Colonic mucosa (tissue), 4 donors: ENCODE measurements at places on chromosomes 7 and 10.

DNA sequence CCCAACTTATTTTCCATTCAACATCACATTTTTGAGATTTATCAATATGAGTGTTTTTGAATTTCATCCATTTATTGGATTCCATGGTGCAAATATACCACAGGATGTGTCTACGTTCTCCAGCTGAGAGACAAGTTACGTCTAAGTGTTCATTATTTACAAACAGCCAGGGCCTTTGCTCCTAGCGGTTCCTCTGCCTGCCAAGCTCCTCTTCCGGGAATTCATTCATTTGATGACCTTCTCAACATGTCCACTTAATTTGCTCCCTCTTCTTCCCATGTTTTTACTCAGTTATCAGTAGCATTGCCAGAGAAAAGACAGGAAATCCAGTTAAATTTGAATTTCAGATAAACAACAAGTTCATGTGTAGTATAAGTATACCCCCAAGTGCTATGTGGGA lies 321.7 kb downstream of the PRPF18 start:
- DNase-seq, result no peak

DNA sequence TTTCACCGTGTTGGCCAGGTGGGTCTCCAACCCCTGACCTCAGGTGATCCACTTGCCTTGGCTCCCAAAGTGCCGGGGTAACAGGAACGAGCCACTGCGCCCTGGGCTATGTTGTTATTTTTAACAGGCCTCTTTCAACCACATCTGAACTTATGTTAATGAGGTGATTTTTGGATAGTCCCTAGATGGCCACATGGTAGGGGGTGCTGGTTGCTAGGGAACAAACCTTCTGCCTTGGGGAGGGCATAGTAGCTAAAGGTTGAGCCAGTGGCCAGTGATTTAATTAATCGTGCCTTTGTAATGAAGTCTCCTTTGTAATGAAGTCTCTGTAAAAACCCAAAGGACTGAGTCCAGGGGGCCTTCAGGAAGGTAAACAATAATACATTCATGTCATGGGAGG lies 9.1 kb downstream of the COMTD1 start:
- DNase-seq, result no peak

- DNase-seq, result no peak
Measured at GRCh38 chr7:115499956-115500355, 530.6 kb downstream of the TFEC start.

- DNase-seq, result no peak
Measured at GRCh38 chr7:146902728-146903127, 786.1 kb downstream of the CNTNAP2 start.

- DNase-seq, result no peak
Measured at GRCh38 chr7:111089822-111090426, 1.0 kb upstream of the LRRN3 start.

DNA sequence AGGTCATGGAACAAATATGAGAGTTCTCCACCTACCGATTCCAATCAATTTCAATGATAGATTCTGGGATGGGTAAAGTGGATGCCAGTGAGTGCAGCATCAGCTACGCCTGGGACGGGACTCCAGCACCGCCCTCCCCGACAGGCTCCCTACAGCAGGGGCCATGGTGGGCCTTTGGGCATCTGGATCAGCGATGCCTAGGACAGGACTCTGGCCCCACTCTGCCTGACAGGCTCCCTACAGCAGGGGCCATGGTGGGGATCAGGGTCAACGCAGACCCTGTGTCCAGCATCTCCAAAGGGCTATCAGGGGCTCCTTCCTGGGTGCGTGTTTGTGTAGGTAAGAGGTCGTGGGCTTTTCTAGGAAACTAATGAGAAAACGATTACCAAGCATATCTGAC lies 111.2 kb upstream of the TCERG1L start:
- no peak for DNase-seq

DNA sequence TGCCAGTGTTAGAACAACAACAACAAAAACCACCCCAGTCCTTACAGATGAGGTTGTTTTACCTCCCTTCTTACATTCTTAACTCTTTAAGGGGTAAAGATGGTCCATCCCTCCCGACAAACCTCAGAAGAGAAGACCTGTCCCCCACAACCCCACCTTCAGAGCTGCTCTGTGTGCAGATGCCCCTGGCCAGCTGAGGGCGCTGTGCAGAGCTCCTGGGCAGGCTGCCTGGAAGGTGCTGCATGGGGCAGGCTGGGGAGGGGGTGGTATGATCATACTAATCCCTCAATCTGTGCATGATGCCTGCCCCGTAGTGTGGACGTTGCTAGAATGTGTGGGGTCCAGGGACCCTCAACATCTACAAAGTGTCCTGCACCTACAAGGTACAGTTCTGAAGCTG lies 387.1 kb downstream of the INHBA start:
- no peak for DNase-seq

DNA sequence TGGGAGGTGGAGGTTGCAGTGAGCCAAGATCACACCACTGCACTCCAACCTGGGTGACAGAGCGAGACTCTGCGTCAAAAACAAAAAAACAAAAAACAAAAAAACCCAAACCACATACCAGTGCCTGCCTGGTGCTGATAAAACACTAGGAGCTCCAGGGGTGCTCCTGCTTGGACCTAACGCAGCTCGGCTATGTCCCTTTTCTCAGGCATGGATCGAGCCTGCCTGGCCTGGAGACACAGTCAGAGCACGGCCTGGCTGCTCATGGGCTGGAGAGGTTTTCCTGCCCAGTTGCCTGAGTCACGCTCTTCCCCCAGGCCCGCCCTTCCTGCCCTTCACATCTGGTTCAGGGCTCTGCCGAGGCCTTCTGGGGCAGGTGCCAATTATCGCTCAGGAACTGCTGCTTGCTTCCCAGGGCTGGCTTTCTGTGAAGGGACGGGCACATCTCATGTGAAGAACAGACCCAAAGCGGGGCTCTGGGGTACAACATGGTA lies 12.6 kb upstream of the NPFFR1 start:
- peak; percentile 59 for DNase-seq

DNA sequence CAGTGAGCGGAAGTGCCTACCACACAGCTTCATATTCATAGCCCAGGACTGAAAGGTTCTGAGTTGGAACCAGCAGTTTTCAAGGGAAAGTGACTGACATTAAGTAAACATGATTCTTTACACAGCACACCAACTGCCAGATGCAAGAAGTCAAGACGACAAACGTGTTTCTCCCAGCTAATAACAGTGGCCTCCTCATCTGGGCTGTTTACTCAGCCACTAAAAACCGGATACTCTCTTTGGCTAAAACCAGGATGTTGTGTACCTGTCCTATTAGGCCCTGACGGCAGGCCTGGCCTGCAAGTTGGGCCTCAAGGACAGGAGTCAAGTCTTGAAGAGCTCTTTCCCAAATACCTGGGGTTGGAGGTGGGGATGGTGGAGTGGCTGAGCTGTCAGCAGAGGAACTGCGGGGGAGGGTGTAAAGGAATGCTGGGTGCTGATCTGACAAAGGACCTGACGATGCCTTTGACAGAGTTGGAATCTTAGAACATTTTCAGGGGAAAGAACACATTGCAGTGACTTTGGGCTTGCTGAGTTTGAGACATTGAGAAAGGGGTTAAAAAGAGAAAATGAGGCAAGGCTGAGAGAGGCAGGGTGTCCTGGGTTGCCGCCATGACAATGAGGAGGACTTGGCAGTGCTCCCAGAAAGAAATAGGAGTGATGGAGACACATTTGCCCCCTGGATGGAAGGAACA lies 57.7 kb downstream of the STEAP1B start:
- no peak for DNase-seq

GRCh38 chr10:1309617-1310270 lies 253.6 kb downstream of the WDR37 start:
- DNase-seq, result no peak

DNA sequence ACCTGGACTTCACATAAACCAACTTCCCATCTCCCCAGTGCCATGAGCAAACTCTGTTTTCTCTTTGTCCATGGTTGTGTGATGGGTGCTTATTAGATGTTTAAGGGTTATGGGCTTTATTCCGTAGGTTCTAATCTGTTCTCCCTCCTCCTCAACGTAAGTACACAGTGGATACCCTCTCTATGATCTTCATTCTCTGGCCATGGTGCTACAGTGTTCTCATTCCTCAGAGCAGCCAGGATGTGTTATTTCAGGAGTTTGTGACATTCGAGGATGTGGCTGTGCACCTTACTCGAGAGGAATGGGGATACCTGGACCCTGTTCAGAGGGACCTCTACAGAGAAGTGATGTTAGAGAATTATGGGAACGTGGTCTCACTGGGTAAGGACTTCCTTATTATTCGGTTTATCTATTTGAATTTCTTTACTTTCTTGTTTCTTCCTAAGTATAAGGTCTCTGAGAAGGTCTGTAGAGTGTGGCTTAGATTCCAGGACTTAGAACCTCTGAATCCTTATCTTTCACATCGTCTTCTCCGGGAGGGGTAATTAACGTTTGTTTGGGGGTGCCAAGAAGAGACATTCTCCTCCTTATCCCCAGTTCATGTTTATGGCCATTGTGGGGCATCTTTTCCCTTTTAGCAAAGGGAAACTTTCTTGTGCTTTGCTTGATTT lies 3.8 kb downstream of the ZNF655 start:
- DNase-seq, result no peak
